Stimulated activated CD8-positive, alpha-beta memory T cell treated with anti-CD3 and anti-CD28 coated beads, Interleukin-2, amount 100 ng/mL, for 48 hours (primary cell): ENCODE measurements at places on chromosomes 12 and 14.

DNA sequence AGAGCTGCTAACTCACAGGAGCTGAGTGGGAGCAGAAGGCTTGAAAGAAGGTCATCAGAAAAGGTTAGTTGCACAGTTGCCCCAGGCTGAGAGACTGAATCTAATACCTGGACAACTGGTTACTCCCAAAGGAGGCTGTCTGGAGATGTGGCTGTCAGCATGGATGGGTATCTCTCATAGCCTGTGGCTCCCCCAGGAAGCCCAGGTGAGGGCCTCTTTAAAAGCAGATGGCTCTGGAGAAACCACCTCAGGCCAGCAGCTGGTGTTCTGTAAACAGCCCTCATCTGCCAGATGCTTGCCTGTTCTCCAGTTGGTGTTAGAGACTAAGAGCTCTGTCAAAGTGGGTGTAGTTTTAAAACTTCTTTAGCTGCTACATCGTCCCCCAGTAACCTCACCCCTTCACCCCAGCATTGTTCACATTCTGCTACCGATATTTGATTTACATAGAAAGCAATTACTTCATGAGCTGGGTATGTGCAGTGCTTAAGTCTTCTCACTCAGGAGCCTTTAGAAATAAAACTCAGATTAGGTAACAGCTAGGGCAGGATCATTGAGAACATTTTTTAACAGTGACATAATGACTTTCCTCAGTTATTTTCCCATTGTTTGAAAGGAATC is 25.8 kb downstream of the DACT1 start:
- no peak for DNase-seq

GRCh38 chr12:129298921-129299320 is 445.6 kb downstream of the GLT1D1 start:
- no peak for DNase-seq

GRCh38 chr14:100807979-100808734 is 17.8 kb upstream of the MEG3 start:
- DNase-seq, result no peak

- no peak for DNase-seq
Observed at GRCh38 chr14:50366115-50366514, 30.6 kb downstream of the CDKL1 start.

- DNase-seq, result no peak
Observed at GRCh38 chr14:102103062-102103695, 16.3 kb upstream of the HSP90AA1 start.

DNA sequence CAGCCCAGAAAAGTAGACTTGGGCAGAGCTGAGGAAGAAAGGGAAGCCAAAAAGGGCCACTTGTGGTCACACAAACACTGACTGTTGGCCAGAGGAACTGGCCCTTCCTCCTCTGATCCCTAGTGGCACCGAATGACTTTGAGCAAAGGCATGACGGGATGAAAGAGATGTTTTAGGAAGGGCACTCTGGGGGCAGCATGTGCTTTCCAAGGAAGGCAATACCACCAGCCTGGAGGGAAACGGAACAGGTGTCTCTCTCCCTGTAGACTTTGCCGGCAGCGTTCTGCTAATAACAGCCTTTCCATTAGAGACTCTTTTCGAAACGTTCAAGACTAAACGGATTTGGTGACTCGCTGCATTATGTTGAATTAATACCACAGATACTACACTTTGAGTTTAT is 12.3 kb upstream of the FBXO21 start:
- DNase-seq, result no peak

DNA sequence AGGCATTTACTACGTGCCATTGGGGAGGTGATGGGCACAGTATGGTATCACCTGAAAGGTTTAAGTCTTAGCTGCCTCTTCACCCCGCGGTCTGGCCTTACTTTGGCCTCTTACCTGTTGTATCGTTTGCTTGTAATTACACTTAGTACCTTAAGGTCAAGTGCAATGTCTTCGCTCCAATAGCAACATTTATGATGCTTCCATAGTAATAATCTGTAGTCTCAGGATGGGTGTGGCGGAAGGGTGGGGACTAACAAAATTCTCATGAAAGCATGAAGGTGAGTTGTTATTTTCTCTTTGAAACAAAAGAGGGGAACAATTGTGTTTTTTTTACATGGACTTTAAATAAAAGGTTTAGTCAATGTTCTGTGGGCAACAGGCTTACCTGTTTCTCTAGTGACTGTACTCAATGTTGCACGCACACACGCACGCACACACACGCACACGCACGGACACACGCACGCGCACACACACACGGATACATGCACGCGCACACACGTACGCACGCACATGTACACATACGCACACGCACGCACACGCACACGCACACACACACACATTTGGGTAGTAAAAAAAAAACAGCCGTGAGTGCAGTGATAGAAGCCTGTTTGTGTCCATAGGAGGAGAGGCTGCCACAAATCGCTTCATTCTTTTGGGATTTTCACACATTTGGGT is 91.4 kb downstream of the DNAH10 start:
- no peak for DNase-seq

GRCh38 chr12:44859998-44860689 is 16.0 kb downstream of the NELL2 start:
- no peak for DNase-seq

- no peak for DNase-seq
Observed at GRCh38 chr12:32070370-32070769, 36.3 kb upstream of the BICD1 start.

DNA sequence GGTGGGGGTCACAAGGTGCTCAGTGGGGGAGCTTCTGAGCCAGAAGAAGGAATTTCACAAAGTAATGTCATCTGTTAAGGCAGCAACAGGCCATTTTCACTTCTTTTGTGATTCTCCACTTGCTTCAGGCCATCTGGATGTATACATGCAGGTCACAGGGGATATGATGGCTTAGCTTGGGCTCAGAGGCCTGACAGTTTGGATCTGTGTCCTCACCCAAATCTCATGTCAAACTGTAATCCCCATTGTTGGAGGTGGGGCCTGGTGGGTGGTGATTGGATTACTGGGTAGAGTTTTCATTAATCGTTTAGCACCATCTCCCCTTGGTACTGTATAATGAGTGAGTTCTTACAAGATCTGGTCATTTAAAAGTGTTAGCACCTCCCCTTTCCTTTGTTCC is 36.4 kb downstream of the TESPA1 start:
- no peak for DNase-seq

GRCh38 chr12:13222076-13222475 is 25.6 kb downstream of the EMP1 start:
- no peak for DNase-seq

DNA sequence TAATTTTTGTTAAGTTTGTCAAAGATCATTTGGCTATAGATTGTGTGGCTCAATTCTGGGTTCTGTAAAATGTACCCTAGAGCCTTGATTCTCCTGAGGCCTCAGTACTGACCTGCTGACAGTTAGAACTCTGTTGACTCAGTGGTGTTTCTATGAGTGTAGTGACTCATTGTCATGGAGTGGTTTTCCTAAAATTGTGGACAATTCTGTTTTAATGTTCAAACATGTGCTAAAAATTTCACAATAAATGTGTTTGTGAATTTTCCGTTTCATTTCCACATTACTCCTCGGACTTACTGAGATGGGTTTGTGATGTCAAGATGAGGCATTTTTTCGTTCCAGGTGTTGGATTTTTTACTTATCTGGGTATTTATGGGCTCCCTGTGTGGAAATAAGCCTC is 695.9 kb downstream of the TMEM121 start:
- no peak for DNase-seq

DNA sequence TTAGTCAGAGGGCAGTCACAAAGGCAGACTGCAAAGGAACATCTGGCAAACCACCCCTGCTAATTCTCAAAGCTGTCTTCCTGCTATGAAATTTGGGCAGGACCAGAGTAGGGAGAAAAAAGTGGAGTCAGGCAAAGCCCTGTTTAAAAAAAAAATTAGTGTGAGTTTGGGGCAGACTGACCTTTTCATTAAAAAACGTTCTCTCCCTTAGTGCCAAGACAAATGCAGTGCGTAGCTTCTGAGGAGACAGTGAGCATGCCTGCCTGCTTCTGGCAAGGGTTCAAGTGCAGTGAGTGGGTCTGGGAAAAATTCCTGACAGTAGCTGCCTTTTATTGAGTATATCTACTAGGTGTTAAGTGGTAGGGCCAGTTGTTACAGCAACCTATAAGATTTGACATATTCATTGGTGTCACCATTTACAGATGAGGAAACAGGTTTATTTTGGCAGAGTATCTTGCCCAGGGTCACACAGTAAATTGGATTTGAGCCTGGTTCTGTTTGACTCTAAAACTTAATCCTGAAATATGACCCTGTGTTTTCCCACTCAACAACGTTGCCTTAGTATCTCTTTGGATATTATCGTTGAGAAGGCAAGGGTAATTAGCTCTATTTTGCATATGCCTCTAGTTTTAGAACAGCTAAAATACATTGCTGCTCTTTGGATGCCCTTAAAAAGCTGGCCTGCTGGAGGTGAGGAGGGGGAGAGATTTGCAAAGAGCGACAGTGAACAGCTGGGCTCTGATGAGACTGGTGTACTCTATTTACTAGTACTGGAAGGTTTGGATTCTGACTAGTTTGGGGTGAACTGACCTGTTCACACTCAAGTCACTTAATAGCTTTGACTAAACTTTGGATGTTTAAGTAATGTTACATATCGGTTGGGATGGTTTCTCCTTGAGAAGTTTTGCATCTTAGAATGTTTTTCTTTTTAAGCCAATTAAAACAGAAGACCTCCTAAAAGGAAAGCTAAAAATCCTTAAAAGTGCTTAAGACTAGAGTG is 72.8 kb downstream of the PAPOLA start:
- DNase-seq, result no peak

- no peak for DNase-seq
Observed at GRCh38 chr12:50618864-50619609, 114.3 kb downstream of the DIP2B start.

DNA sequence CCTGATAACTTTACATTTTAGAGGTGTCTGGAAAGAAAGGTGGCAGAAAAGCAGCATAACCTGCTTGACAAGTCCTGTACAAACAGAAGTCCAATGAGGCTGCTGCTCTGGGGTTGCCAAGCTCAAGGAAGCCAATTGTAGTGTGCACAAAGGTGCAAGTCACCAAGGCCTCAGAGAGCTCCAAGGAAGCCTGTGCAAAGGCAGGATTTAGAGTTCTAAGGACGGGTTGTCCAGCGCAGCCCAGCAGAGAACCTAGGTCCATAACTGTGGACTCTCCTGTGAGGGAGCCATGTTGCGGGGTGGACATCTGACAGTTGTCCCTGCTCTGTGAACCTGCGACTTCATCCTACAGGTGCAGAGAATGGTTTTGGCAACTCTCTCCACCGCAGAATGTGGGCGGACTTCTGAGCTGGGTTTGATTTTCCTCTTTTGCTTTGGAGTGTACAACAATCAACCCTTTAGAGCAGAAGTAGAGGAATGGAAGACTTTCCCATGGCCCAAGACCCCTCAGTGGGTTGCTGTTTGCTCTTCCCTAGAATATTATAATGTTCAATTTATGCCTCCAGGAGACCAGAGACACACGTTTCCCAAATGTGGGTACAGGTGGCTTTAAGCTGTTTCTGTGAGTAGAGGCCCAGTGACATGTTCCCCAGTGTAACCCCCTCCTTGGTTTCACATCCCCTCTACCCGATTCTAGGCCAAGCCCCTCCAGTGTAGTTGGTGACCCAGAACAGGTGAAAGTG is 81.0 kb downstream of the ETV6 start:
- DNase-seq, result no peak

- no peak for DNase-seq
Observed at GRCh38 chr12:6919588-6919987, 5.2 kb downstream of the ENO2 start.

DNA sequence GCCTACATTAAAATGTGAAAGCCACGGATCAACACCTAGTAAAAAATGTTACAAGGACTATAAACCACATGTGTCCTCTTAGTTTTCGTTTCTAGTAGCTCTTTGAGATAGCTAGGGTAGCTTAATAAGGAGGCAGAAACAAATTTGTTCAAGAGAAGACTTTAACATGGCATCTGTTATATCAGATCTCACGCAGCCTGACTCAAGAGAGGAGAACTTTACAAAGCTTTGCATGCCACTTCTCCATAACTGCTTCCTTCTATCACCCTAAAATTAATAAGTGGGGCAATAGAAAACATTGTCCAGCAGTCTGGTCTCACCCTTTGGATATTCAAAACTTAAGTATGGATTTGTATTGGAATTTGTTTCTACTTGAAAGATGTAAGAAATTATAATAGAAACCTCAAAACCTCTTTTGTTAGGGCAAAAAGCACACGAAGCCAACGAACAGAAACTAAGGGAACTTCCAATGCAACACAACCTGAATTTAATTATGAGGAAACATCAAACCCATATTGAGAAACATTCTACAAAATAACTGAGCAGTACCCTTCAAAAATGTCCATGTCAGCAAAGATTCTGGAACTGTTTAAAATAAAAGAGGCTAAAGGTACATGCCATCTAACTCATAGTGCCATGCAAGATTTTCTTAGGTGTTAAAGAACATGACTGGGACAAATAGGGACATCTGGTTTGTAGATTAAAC is 194.8 kb downstream of the LRIG3 start:
- no peak for DNase-seq

DNA sequence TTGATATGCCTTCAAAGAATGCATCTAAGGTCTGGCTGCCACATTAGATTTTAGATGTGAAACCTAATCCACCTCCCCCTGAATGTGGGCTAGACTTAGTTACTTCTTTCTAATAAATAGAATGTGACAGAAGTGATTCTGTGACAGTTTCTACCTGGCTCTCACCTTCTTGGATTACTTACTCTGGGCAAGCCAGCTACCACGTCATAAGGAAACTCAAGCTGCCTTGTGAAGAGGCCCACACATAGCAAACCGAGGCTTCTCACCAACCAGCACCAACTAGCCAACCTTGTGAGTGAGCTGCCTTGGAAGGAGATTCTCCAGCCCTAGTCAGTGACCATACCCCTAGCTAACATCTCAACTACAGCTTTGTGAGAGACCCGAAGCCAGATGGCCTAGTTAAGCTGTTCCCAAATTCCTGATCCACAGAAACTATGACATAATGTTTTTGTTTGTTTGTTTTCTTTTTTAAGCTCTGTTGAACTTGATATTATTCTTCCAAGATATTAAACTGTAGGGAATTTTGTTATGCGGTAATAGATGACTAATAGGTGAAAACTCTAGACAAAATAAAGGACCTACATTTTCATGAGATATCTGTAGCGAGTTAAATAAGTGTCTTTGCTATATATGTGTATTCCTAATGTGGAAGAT is 6.2 kb downstream of the GPR19 start:
- no peak for DNase-seq

- no peak for DNase-seq
Observed at GRCh38 chr14:57502586-57503254, 9.1 kb upstream of the CCDC198 start.
